ENCODE measurements at places on chromosomes 7 and 10. TPM values are rescaled to one million over a fixed set of nuclear protein-coding genes. Genes with fewer than 3 reads are reported as not detected.

- peak overlapping the region; percentile 68 for H3K27ac ChIP-seq
- no peak for DNase-seq
- peaks cover 7% of the 10 kb centered on the region for H3K27me3 ChIP-seq
- H3K4me1 ChIP-seq = peaks cover 5% of the 10 kb centered on the region
- no peaks in the 10 kb centered on the region for H3K36me3 ChIP-seq
- H3K4me3 ChIP-seq = no peak overlapping the region
Observed at GRCh38 chr10:75525067-75525466, 93.6 kb downstream of the LRMDA start.

DNA sequence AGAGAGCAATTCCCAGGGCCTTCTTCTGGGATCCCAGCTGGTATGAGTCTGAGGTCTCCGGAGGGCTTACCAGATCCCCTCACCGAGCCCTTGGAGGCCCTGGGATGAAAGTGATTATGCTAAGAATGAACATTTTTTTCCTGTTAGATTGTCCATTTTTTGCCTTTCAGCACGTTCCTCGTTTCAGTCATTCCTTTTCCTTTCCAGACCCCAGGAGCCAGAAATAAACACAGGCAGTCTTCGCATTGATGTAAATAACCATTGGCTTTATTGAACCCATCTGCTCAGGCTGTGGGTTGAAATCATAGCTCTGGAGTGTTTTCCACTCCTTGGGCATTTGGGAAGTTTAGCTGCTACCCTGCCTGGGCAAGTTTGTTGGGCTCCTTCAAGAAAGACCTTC is 320.9 kb upstream of the AUTS2 start:
- no peak overlapping the region for H3K4me3 ChIP-seq
- H3K27ac ChIP-seq = no peak overlapping the region

DNA sequence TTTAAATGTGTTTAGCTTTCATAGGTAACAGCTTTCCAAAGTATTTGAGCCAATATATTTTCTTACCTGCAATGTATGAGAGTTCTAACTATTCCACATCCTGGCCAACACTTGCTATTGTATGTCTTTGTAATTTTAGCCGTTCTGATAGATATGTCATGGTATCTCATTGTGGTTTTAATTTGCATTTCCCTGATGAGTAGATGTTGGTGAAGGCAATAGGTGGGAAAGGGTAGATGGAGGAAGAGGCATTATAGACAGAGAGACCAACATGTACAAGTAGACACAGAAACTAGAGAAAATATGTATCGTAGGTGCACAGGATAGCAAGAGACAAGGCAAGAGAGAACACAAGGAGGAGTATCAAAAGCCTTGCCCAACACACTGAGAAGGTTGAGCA is 54.8 kb upstream of the CCDC71L start:
- DNase-seq = no peak
- H3K36me3 ChIP-seq = no peaks in the 10 kb centered on the region
- H3K27me3 ChIP-seq = no peaks in the 10 kb centered on the region

GRCh38 chr7:33062023-33062781 is at the start of gene NT5C3A:
TSS of gene NT5C3A (minus strand) at chr7:33062776. CDS start at chr7:33062705, 71 bp downstream.
- H3K4me3 ChIP-seq = peak within 1 kb of the TSS; percentile 97
- peak within 1 kb of the TSS; percentile 90 for H3K27ac ChIP-seq
- peaks cover 22% of the 10 kb centered on the region for H3K4me1 ChIP-seq
- DNase-seq = peak; percentile 45
- no peaks in the 10 kb centered on the region for H3K27me3 ChIP-seq
- peaks cover 4% of the 10 kb centered on the region for H3K36me3 ChIP-seq

The HSPA14 gene
- total RNA-seq = 14.0 TPM

The AGMO gene
- total RNA-seq = not detected
